ENCODE measurements at places on chromosomes 1 and 21.

- DNase-seq, result no peak
Measured at GRCh38 chr1:153723687-153724086, 4.2 kb upstream of the INTS3 start.

GRCh38 chr1:19483261-19483660 is 2.1 kb downstream of the CAPZB start:
- no peak for DNase-seq

DNA sequence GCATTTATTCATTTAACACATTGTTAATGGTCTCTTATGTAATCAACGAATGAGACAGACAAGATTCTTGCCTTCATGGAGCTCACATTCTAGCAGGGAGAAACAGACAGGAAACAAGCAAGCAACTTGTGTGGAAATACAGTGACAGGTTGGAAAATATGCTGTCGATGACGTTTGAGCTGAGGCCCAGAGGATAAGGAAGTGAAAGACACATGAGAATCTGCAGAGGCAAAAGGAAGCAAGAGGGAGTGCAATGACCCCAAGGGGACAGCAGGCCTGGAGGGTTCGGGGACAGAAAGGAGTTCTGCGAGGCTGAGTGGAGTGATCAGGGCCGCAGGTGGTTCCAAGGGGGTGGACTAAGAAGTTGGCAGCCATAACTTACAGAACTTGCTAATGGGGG is 60.6 kb upstream of the AKT3 start:
- no peak for DNase-seq

DNA sequence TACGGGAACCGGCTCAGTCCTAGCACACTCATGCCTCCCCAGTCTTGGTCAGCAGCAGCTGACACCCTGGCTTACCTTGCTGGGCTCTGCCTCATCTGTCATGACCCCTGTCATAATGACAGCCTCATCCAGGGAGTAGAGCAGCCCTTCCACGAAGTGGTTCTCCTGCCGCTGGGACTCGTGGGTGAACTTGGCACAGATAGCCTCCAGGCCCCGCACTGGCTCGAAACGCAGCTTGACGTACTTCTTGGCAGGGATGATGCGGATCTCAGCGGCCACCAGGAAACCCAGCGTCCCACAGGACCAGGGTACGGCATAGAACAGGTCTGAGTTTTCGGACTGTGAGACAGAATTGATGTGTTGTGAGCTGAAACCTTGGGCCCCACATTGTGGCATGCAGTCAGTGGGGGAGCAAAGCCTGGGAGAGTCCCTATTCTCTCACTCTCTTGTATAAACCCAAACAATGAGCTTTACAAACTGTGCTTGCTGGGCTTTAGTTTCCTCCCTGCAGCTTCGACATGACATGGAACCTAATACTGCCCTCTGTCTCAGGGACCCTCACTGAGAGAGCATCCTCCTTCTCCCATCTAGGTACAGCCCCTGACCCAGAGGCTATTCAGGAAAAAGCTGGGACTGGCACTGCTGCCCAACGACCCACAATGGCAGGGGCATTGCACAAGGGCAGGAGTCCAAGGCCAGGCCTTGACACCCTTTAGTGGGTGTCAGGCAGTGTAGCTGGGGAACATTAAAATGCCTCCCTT is 15.5 kb downstream of the DHCR24 start:
- no peak for DNase-seq

DNA sequence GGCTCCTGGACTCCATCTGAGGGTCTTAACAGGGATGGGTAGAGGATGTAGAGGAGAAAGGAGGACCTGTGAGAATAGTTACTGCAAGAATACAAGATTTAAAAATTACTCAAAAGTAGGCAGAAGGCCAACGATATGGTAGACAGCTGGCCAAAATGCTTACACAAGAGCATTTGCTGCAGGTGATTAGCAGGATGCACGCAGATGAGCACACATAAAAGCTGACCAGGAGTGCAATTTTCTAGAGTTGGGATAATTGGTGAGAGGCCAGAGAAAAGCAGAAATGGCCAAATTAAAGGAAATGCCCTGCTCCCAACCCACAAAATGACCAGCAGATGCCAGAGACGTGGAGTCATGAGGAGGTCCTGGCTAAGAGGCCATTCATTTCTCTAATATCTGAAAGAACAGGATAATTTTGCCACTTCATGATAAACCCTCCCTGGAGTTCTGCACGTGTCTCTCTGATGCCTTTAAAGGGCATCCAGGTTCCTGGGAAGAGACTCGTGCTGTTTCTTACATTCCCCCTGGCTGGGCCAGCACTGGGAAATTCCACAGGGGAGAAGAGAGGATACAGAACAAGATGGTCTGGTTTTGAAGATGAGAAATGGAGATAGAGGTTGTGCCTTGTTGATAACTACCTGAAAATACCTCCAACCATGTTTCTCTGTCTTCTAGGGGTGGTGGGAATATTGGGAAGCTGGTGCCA is 62.3 kb upstream of the KCNA3 start:
- DNase-seq, result no peak

GRCh38 chr1:60277269-60277668 is 203.7 kb upstream of the C1orf87 start:
- peak; percentile 91 for DNase-seq

GRCh38 chr1:81569761-81570160 is 231.0 kb upstream of the ADGRL2 start:
- DNase-seq, result no peak

DNA sequence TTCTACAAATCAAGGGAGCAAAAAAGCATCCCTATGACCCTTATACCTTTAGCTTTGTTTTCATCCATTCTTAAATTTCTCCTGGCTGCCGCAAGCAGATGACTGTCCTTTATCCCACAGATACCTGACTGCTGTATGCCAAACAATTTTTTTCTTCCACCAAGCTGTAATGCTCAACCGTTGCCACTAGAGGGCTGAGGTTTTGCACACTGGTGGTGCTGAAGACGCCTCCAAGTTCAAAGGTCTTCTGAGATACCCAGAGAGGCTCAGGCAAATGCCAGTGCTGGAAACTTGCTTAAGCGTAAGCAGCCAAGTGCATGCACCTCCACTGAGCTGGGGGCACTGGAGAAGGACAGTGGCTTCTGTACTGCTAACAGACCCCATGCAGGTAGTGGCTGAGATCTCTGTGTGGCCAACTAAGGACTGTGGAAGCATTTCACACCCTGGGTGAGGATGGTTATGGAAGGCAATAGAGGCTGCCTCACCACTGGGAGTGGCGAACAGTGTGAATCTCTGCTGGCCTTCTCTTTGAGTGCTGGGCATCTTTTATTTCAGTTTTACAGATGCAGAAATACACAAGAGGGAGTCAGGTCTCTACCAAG is 28.5 kb downstream of the CNIH3 start:
- peak; percentile 75 for DNase-seq

GRCh38 chr1:155241069-155241679 is 14.1 kb downstream of the ENTREP3 start:
- DNase-seq, result peak; percentile 93

DNA sequence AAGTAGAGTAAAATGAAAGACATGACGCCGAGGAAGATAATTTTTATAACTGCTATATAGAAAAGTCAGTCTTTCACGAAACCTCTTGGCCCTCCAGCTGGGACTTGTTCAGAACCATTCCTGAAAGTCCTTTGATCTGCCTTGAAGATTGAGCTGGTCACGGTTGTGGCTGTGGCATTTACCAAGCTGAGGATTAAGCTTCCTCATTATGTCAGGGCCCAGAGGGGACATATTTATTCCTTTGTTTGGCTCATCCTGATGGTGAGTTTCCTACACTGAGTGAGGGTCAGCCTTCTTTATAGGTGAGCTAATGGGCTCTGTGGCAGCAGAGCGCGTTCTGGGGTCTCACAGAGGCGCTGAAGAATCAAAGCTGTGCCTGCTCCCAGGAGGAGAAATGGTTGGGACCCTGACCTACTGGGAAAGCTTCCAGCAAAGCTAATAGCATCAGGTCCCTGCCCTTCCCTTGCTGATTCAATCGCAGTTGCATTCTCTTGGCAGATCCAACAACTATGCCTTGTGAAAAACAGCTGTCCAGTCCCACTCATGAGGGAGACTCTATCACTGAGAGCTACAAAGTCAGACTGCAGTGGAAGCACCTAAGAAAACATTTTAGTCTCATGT is 43.2 kb upstream of the PBX1 start:
- DNase-seq, result no peak

DNA sequence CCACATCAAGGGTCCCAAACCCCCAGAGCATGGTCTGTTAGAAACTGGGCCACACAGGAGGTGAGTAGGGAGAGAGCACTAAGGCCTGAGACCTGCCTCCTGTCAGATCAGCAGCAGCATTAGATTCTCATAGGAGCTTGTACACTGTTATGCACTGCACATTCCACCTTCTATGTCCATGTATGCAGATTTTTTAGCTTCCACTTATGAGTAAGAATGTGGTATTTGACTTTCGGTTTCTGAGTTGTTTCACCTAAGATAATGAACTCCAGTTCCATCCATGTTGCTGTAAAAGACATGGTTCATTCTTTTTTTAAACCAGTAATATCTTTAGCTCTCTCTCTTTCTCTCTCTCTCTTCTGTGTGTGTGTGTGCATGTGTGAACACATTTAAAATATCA is 663 bp upstream of the GBP6 start:
- DNase-seq, result no peak

DNA sequence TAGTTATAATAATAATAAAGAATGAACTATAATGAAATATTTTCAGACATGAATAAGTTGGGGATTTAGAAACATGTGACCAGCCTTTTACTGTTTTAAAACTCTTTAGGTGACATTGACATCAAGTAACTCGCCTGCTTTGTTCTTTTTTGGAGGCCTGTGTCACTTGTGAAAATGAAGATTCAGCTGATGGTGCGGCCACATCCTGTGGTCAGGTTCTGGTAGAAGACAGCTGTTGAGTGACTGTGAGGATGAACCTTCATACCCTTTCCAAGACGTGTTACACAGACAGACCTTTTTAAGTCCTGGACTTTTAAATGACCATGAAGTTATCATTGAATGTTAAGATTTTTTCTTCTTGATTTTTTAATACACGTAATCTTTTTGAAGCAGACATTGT is 10.3 kb downstream of the UTS2 start:
- DNase-seq, result no peak

- peak; percentile 94 for DNase-seq
Measured at GRCh38 chr1:205977402-205978014, 25.7 kb downstream of the RAB7B start.

- no peak for DNase-seq
Measured at GRCh38 chr1:17930635-17931034, 175.5 kb downstream of the ACTL8 start.

DNA sequence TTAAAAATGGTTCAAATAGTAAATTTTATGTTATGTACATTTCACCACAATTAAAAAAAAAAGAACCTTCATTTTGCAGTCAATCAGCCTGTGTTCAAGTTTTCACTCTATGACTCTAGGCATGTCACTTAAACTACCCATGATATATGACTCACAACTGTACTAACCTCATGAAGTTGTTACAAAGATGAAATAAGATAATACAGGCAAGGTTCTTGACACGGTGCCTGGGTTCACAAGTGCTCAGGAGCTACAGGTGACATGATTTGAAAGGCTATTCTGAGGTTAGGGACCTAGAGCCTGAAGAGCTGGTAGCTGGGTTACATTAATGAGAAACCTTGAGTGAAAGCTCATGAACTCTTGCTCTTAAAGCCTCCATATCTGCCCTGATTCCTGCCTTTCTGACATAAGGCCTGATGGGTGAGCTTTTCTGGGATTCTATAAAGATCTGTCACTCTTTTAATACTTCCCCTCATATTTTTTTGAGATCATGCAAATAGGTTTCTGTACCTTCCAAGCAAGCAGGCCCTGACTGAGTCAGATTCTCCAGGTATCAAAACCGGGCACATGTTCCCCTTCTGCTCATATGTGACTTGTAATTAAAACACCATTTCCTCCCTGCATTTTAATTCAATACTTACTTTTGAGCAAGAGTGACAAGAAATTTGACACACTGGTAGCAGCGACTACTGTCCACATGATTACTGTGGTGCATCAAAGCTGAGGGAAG is 34.0 kb downstream of the PCSK9 start:
- peak; percentile 62 for DNase-seq

DNA sequence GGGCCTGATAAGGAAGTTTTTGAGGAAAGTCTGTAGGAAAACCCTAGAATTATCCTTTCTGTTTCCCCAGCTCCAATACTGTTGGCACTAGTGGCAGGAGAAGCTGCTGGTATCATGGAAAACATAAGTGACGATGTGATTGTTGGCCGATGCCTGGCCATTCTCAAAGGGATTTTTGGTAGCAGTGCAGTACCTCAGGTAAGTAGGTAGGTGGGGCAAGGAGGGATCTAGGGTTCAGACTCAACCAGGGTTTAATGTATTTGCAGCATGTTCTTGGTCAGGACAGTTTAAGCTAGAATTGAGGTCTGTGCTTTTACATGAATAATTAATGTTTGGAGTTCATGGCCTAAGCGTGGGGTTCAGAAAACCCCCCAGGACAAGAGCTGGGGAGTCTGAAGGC is 62.1 kb downstream of the KDM1A start:
- DNase-seq, result peak; percentile 39

GRCh38 chr1:55088413-55088812 is 49.1 kb downstream of the PCSK9 start:
- no peak for DNase-seq

GRCh38 chr21:37546949-37547614 is 180.5 kb downstream of the DYRK1A start:
- DNase-seq, result no peak

GRCh38 chr1:44546403-44547053 is 127.8 kb downstream of the TMEM53 start:
- DNase-seq, result no peak

DNA sequence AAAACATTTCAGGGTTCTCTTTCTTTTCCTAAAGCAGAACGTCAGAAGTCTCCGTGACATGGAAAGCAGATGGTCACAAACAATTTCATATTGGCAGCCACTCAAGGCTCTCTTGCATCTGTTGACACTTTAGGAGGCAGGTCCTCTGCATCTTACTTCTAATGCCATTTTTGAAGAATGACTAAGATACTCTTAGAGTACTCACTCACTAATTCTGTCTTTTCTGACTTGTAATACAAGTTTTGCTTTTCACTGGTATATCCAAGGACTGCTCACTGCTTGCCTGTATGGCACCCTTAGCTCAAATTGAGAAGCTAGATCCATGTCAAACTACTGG is 68.3 kb downstream of the PRRX1 start:
- no peak for DNase-seq

GRCh38 chr1:228997721-228998144 is 262.5 kb downstream of the RHOU start:
- DNase-seq, result no peak

DNA sequence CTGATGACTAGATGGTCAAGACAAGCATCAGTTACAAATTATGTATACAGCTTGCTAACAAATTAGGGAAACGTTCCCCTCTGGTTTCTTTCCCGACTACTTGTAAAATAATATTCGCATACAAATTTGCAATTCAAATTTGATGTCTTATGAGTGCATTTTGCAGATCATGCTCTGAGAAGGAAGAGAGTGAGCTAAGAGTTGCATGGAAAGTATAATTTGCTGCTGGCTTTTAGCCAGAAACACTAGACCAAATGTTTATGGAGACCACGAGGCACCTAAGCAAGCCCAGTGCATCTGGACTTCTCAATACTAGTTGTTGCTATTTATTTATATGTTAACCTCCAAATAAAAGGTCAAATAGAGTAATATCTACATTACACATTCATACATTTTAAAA is 216.0 kb downstream of the SMYD3 start:
- no peak for DNase-seq

All from DMS53 (cell line).